ENCODE measurements at places on chromosomes 3 and 15.

GRCh38 chr3:185558395-185558794 lies 6.0 kb upstream of the LIPH start:
- no peak for DNase-seq

DNA sequence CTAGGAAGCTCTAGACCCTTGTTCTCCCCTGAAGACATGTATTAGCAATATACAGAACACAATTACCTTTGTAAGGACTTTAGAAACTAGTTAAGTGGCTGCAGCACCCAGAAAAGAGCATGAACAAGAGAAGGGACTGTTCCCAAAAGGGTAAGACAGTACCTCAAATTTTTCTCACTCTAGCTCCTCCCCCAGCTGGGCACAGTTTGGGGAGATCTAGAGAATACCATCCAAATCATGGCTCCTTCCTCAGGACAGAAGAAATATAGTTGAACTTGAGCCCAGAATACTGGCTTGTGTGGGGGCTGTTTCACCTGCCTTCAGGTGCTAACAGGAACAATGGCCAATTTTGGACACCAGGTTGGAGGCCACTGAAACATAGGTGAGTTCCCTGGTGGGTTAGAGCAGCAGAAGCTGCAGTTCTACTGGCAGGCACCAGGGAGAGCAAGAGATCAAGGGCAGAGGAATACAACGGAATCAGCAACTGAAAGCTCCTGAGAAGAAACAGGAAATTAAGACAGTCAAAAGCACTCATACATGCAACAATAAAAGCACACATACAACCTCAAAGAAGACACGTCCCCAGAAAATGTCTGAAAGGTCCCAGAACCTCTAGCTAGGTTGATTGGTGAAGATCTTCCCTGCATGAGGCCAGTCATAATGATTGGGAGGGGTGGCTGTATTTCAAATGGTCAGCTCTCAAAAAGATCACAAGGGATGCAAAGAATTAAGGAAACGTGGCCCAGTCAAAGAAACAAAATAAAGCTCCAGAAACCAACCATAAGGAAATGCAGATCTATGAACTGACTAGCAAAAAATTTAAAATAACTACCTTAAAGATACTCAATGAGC lies 104.9 kb upstream of the ASB14 start:
- peak; percentile 20 for DNase-seq

GRCh38 chr3:161239700-161240099 lies 18.6 kb downstream of the NMD3 start:
- no peak for DNase-seq

DNA sequence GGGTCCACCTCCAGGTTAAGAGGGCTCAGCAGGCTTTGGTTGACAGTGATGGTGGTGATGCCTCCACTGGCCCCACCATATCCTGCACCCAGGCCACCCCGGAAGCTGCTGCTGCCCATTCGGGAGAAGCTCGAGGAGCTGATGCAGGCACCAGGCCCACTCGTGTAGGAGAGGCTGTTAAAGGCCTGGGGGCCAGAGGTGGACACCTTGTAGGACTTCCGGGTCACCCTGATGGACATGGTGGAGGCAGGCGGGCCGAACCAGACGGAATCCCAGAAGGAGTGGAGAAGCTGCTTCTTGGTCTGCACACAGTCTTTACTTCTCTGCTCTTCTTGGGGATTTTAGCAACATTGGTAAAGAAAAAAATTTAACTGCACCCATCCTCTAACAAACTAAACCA lies 65.2 kb upstream of the CDAN1 start:
- no peak for DNase-seq

DNA sequence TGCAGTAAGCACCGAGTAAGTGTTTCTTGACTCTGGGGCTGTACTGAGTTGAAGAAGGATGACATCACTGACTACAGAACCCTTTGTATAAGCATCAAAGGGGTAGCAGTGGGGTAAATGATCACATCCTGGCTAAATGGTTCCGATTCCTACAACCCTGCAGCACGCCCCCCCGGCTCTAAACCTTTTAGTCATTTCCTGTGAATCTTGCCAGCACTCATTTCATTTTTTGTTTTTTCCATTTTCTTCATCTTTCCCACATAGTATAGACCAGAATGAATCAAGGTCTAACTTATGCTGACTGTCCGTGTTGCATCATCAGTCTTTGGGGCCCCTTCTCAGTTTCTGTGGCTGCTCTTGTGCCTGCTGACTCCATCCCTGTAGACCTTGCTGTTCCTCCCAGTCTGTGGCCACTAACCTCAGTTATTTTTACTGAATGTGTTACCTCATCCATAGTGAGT lies 383.1 kb upstream of the TPRG1 start:
- peak; percentile 52 for DNase-seq

DNA sequence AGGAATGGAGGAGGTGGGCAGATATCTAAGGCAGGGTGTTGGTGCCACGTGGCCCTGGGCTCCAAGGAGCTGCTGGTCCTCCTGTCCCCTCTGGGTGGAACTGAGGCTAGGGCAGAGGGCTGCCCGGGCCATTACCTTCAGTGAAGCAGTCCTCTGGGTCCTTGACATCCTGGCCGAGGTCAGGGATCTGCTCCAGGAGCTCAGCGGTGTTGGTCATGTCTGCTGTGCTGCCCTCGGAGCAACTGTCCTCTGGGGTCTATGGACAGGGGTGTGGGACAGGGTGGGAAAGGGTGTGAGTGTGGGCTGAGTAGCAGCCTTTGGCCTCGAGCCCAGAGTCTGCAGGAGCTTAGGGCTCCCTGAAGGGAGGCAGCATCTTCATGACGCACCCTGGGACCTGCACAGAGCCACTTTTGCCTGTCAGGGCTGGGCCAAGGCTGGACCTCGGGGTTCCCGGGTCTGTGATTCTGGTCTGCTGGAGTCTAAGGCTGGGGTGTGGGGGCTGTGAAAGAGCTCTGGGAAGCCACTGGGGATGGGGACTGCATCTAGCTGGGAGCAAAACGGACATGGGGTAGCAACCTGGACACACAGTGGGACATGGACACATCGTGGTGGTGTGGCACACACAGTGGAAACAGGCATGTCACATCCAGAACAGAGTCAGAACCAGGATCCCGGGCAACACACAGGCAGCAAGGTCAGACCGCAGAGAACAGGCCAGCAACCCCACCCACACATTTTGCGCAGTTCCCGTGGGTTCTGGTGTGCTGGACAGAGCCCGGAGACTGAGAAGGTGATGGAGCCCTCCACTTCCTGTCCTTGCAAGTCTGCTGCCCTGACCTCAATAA lies 72.7 kb downstream of the SCN5A start:
- DNase-seq, result no peak

DNA sequence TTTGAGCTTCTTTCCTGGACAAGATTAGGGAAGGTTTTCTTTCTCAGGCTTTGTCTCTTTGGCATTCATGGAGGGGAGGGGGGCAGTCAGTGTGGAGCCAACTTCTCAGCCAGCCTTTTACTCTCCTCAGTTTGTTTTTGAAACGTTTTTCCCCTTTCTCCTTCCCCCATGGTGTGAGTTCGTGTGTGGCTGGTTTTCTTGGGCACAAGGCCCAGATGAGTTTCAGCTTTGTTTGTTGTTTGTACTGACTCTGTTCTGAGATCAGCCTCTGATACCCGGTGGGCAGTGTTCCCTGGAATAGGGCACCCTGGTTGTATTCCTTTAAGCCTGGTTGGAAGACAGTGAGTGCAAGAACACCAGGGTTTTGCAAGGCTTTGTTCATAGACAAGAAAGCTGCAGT lies 168.2 kb upstream of the RARB start:
- DNase-seq, result no peak

Data from NK-92 treated with Interleukin-12 subunit alpha and Interleukin-12 subunit beta, amount 100 ng/mL, for 24 hours (cell line).